ENCODE measurements at places on chromosomes 7 and 10.

DNA sequence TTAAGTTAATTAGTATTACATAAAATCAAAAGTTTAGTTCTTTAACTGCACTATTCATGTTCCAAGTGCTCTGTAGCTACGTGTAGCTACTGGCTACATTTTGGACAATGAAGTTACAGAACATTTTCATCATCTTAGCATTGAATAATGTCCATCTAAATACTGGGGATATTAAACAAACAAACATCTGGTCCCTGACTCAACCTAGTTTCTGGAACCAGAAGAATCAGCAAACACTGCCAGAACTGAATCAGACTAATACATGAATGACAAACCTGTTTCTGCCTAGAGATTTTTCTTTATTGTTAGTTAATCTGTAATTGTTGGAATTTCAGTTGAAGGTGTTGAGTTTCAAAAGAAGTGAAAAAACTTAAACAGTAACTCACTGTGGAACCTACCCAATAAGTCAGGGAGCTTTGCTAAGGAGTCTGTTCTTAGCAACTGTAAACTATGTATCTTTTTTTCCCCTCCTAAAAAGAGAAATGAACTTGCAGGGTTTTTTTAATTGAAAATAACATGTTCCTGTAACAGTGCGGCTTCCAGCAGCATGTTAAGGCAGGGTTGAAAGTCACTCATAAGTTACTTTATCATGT, 58.3 kb downstream of the CDK13 start:
- no peak for DNase-seq

DNA sequence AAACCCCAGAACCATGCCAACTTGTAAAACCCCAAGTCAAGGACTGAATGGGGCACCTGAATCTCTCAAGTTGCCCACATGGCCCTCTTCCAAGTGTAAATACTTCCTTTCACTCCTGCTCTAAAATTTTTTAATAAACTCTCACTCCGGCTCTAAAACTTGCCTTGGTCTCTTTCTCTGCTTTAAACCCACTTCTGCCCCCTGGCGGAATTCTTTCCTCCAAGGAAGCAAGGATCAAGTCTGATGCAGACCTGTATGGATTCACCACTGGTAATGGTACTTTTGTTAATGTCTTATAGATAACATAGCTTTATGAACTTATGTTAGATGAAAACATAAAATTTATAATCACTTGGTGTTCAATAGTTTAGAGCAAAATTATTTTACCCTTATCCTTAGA, 33.8 kb downstream of the SLC16A9 start:
- DNase-seq = no peak

DNA sequence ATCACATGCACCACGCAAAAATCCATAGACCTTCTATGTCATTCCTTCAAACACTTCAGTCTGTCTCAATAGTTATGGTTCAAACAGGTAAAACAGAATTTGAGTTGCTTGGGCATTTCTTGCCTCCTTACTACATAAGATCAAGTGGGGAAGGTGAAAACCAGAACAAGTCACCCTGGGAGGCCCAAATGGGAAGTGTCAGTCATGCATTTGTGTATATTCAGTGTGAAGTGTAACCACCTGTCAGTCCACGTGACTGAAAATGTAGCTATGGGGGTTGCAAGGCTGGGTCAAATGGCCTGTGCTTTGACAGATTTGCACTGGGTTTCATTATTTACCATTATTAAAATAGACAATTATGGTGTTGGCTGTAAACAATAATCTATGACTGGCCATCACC, 176.6 kb upstream of the VIPR2 start:
- no peak for DNase-seq

GRCh38 chr7:37289781-37290180, 158.9 kb downstream of the ELMO1 start:
- DNase-seq = no peak

- no peak for DNase-seq
These were observed 115.5 kb upstream of the CALCR start for GRCh38 chr7:93690021-93690420.

DNA sequence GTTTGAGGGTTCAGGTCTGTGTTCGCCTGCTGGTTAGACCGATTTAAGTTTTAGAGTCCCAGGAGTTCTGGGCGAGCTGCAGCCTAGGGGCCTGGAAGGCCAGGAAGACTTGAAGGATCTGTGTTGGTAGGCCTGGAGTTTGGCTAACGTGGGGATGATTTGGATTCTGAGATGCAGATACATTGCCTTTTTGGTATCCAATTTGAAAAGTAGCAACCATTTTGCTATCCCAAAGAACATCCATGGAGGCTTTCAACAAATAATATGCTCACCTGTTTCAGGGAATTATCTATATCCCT, 433 bp upstream of the TRIM4 start:
- DNase-seq = no peak

DNA sequence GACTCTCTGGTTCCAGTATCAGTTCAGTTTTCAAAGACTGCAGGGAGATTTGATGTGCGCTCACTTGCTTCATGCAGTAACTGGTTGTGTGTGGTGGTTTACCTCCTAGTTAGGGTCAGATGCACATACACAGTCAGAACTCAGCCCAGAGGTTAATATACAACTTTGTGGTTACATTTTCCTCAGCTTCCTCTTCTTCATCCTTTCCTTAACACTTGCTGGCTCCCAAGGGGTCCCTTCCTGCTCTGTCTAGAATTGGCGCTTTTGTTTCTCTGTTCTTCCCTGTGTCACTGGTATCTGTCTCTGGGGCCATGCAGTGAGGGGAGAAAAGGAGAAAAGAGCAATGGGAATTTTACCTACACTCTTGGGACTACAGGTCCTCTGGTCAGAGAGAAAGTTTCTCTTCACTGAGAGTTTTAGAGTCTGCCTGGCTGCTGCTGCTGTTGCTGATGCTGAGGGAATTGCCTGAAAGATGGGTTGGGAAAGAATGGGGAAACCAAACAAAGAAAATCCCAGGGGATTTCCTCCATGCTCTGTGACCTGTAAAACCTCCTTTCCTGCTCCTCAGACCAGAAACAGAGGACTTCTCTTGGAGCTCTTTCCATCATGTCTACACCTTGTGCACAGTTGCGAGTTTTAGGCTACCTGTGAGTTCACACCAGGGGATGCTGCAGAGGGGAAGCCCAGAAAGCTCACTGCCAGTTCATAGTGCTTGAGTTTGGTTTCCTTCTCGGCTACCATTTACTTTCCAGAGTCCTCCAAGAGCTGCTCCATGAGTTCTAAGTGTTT, 74.6 kb downstream of the WDFY4 start:
- no peak for DNase-seq

DNA sequence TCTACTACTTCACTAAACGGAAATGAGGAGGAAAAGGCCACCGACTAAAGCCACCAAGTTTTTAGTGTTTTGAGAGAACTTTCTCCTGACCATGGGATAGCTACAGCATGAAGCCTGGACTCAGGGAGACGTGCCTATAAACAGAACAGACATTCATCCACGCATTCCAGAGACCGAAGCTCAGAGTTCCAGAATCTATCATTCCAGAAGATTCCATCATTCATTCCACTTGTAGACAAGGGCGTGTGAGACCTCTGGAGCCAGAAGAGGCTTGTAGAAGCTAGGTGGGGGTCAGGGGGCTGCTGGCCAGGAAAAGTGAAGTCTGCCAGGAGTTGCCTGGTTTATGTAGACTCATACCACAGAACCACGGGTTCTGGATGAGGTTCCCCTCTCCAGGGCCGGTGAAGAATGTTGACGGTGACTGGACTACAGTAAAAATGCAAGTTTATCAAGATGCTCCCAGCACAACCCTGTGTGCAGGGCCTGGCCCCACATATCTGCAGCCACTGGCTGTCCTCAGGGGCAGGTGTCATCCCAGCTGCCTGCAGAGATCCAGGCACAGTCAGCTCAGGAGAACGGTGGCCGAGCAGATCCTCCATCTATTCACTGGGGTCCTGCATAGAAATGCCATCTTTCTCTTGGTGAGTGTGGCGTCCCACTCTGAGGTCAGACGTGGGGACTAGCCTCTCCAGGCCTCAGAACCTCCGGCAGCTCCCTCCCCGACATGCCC, 215.7 kb downstream of the USP6NL start:
- no peak for DNase-seq

DNA sequence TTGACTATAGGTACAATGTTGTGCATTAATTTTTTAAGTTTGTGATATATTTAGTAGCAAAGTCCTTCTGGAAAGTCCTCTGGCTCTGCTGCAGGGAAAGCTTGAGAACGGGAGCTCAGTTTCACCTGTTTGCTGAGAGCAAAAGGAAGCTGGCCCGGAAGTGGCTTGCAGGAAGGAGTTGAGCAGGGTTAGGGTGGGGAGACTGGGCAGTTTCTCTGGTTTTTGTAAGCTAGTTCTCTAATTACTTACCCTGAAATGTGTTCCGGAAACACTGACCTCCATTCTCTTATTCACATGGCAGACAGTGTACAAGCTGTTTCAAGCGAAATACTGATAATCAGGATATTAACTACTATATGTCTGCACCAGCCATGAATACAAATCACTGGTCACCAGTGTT, 22.3 kb downstream of the MAP3K8 start:
- DNase-seq = no peak

DNA sequence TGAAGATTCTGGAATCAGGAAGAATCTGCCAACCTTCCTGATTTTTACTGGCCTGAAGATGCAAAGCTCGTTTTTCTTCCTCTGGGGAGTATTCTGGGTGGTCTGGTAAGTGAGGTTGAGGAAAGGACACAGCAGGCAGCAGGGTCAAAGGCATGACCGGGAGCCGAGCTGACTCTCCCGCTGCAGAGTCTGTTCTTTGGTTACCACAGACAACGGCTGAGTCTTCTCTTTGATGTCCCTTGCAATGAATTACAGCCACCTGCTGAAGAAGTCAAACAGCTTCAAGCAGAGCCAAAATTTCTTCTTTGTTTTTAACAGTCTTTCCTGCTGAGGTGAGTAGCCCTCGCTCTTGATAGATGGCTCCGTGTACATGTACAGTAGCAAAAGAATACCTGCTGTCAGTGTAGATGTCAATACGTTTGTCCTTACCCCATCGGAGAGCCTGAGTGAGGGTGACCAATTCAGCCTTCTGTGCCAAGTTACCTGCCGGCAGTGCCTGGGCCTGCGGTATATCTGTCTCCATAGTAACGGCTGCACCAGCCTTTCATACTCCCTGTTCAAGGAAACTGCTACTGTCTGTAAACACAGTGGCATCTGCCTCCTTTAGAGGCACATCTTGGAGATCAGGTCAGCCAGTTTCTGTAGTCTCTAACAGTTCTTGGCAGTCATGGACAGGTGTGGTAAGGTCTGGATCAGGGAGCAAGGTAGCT, 76.4 kb downstream of the PRR15 start:
- no peak for DNase-seq

- peak; percentile 24 for DNase-seq
These were observed 255.7 kb upstream of the MKLN1 start for GRCh38 chr7:131071786-131072504.

GRCh38 chr10:66538371-66538770, 387.5 kb upstream of the LRRTM3 start:
- DNase-seq = no peak

GRCh38 chr7:19116121-19117090, 1.0 kb downstream of the TWIST1 start:
- no peak for DNase-seq

DNA sequence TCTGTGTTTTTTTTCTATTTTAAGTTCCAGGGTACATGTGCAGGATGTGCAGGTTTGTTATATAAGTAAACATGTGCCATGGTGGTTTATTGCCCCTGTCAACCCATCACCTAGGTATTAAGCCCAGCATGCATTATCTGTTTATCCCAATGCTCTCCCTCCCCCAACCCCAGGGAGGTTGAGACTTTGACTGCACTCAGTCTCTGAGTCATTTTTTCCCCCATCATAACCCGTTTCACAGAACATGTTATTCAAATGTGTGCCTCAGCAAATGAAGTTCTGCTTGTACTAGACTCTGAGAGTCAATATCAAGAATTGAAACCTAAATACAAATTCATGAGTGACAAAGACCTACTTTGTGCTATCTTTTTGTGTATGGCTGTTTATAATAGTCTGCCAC, 70.0 kb upstream of the CYP26C1 start:
- no peak for DNase-seq

- no peak for DNase-seq
These were observed 396.2 kb downstream of the REEP3 start for GRCh38 chr10:63917363-63917762.

DNA sequence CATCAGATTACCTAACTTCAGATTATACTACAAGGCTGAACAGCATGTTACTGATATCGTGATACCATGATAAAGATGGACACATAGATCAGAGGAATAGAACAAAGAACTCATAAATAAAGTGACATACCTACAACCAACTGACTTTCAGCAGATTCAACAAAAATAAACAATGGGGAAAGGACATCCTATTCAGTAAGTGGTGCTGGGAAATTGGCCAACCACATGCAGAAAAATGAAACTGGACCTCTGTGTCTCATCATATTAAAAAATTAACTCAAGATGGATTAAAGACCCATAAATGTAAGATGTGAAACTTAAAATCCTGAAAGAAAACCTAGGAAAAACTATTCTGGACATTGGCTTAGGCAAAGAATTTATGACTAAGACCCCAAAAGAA, 158.6 kb downstream of the ZEB1 start:
- no peak for DNase-seq

GRCh38 chr10:43444897-43445466, 8.1 kb downstream of the ZNF487 start:
- no peak for DNase-seq

DNA sequence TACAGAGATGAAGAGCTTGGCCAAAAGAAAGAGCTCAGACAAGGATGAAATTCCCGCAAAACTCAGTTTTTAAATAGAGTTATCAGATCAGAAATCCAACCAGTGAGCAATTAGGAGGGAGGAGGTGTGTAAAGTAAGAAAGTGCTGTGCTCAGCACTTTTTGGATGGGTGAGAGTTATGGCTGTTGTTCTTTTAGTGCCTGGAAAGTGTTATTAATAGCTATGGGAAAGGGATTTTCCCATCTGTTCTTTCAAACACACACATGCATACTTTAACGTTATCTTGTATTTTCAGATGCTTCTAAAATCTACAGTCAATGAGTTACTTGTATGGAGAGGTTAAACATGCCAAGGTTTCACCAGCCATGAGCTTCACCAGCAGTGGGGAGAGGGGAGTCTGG, 107.3 kb upstream of the TMEM72 start:
- no peak for DNase-seq

- no peak for DNase-seq
These were observed 20.4 kb downstream of the ZNF365 start for GRCh38 chr10:62394556-62395018.

DNA sequence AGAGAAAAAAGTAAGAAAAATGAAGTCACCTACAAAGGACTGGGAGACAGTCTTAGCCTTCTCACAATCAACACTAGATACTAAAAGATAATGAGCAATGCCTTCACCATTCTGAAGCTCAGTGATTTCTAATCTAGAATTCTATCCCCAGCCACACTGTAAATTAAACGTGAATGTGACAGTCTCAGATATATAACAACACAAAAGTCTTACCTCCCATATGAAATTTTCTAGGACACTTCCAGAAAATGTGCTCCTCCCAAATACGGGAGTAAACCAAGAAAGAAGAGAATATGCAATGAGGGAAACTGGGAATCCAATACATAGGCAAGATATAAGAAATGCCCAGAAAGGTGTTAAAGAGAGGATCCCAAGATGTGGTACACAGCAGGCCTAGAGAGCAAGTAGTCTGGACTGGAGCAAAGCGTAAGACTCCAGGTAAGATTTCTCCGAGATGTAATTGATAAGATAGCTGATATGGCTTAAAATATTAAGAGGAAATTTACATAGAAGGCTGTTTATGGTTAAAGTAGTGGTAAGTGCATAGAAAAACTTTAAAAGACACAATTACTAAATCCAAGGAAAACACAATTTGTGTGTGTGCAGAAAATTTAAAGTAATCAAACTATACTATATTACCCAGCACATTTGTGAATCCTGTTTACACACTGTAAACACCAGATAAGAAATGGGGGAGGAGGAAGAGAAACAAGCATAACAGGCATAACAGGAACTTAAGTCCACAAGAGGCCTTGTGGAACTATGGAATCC, 44.1 kb downstream of the SGMS1 start:
- no peak for DNase-seq

All from nucleus accumbens (tissue), 56 donors.